ENCODE measurements at places on chromosomes 1 and 21.

DNA sequence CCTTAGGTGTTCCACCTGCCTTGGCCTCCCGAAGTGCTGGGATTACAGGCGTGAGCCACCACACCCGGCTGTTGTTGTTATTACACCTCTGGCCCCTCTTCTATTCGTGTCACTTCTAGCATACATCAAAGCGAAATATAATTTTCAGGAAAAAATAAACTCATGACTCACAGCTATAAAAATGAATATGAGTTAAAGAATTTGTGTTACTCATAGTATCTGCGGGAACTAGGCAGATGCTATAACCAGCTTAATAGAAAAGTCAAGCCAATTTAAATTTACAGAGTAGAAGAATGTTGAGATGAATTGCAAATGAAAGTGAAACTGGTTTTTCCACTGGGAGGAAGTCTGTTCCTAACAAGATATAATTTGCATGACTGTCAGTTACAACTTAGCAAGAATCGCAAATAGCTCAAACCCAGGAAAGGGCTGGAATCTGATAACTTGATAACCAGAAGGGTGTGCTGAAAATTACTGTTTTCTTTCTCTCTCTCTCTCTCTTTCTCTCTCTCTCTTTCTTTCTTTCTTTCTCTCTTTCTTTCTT, 11.2 kb downstream of the OR2W3 start:
- DNase-seq: no peak

- peak; percentile 69 for DNase-seq
These were observed 46.8 kb downstream of the PTPRU start for GRCh38 chr1:29282924-29283803.

- no peak for DNase-seq
These were observed 39.6 kb downstream of the SDC3 start for GRCh38 chr1:30868833-30869435.

DNA sequence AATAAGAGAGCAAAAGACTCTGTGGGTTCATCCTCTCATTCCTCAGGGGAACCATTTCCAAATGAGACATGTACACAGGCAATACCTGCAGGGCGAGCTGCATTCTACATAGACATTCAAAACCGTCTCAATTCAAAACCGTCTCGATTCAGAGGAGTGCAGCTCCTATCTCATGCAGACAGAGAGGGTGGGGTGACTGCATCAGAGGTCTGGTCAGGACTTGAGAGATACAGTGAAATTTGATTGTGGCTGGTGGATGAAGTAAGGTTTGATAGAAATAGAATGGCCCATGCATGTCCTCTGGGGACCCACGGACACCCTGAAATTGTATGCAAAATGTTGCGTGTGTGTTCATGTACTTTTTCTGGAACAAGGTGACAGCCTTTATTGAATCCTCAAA, 27.3 kb downstream of the TEX35 start:
- DNase-seq: no peak
